Caco-2 (cell line): ENCODE measurements at places on chromosomes 6 and 20. TPM values are rescaled to one million over a fixed set of nuclear protein-coding genes. Genes with fewer than 3 reads are reported as not detected.

RNF182 gene
- total RNA-seq, result 0.39 and 1.1 TPM in 2 replicates

KIAA1755 gene
- total RNA-seq, result 0.19 and 0.20 TPM in 2 replicates

PLN gene
- not detected in 2 replicates for total RNA-seq

GMNN gene
- 66.5 and 70.0 TPM in 2 replicates for total RNA-seq

TTK gene
- total RNA-seq, result 37.4 and 40.0 TPM in 2 replicates

CAGE1 gene
- 0.26 and 0.59 TPM in 2 replicates for total RNA-seq

OR2H1 gene
- not detected in 2 replicates for total RNA-seq

AIF1 gene
- 2.2 and 2.7 TPM in 2 replicates for total RNA-seq

FRS3 gene
- total RNA-seq, result 4.1 and 4.3 TPM in 2 replicates

SLC17A3 gene
- total RNA-seq, result not detected in 2 replicates

LPA gene
- not detected in 2 replicates for total RNA-seq

FOXF2 gene
- total RNA-seq, result 0.79 and 0.88 TPM in 2 replicates

WFDC12 gene
- not detected in 2 replicates for total RNA-seq

SLC44A4 gene
- 0.57 TPM in 1 of 2 replicates, not detected in the other for total RNA-seq

CRYBG1 gene
- 10.6 and 13.2 TPM in 2 replicates for total RNA-seq

HSPA1L gene
- total RNA-seq, result 0.86 and 1.6 TPM in 2 replicates

ADGRF5 gene
- not detected in 2 replicates for total RNA-seq

CGA gene
- total RNA-seq, result not detected in 2 replicates

AKAP7 gene
- total RNA-seq, result 3.8 and 5.6 TPM in 2 replicates

ENPP5 gene
- 1.4 and 2.3 TPM in 2 replicates for total RNA-seq

MATN4 gene
- not detected in 2 replicates for total RNA-seq
